SK-MEL-5 (cell line): ENCODE measurements at places on chromosomes 1 and 21. TPM values are rescaled to one million over a fixed set of nuclear protein-coding genes. Genes with fewer than 3 reads are reported as not detected.

The TRIM17 gene
- not detected in 2 replicates for total RNA-seq

DNA sequence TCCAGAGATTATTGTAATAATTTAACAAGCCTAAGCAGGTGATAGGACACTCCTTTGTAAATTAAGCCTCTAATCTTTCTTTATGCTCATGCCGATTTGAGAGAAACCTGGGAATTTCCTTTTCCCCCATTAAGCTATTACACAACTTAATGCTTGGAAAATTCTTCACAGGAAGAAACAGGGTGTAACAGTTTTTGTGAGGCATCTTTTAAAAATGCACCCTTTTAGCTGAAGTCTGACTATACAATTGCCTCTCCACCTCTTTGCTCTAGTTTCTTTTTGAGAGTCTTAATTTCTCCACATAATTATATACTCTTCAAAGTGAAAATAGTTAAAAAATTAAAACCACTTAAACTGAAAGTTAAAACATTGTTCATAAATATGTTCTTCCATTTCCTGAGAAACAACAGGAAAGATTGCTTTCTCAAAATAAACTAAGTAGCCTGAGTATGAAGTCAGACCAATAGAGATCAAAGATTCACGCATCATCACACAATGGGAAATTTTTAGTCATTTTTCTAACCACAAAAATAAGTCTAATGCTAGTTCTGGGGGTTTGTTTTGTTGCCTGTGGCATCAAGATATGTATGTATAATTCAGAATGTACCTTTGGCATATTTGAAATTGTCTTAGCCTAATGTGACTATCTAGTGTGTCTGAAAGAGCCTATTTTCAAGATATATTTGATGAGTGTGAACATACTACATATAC is 34.7 kb downstream of the LRRC8D start:
- no peak for DNase-seq

DNA sequence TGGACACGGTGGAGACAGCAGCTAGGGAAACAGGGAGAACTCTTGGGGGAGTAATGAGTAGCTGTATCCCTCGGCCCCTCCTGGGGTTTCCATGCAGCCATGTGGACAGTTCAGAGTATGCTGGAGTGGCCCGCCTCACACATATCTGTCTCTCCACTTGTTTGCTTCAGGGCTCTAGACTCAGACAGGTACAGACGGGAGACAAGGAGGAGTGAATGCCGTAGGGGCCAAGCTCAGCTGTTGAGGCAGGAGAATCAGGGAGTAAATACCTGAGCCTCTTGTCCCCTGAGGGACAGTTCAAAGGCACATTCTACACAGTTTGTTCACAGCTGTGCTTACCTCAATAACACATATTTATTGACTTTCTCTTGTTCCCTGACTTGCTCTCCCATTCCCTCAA is 7.7 kb upstream of the PTGFRN start:
- no peak for DNase-seq

The OVAAL gene
- total RNA-seq: 23.6 and 25.8 TPM in 2 replicates

GRCh38 chr1:24805534-24806301 is 60.5 kb downstream of the CLIC4 start:
- DNase-seq: no peak

GRCh38 chr1:157056269-157056668 is 10.7 kb upstream of the ARHGEF11 start:
- no peak for DNase-seq

GRCh38 chr21:45774291-45774690 is 130.8 kb downstream of the PCBP3 start:
- no peak for DNase-seq

The ST6GALNAC5 gene
- total RNA-seq: 2.1 and 3.1 TPM in 2 replicates

- no peak for DNase-seq
Observed at GRCh38 chr21:36640721-36641244, 58.1 kb upstream of the SIM2 start.

GRCh38 chr1:194084755-194085154 is 898.3 kb upstream of the B3GALT2 start:
- DNase-seq: no peak

- DNase-seq: no peak
Observed at GRCh38 chr1:63976006-63976405, 202.2 kb downstream of the ROR1 start.

DNA sequence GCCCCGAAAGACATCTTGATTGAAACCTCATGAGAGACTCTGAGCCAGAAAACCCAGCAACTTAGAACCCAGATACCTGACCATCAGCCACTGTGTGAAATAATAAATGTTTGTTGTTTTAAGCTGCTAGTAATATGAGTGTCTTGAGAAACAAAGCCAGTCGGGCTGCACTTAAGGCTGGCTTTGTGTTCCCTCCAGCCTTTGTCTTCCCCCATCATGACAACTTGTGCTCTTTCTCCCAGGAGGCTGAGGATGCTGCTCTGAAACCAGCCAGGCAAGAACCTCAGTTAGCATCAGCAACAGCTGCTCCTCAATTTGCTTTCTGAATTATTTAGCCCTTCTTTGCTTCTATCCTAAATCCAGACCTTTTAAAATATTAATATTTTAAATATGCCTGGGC is 78.2 kb downstream of the SLC16A1 start:
- no peak for DNase-seq

GRCh38 chr1:228212415-228212965 is 4.6 kb downstream of the OBSCN start:
- no peak for DNase-seq

The PEAR1 gene
- total RNA-seq: not detected in 2 replicates

DNA sequence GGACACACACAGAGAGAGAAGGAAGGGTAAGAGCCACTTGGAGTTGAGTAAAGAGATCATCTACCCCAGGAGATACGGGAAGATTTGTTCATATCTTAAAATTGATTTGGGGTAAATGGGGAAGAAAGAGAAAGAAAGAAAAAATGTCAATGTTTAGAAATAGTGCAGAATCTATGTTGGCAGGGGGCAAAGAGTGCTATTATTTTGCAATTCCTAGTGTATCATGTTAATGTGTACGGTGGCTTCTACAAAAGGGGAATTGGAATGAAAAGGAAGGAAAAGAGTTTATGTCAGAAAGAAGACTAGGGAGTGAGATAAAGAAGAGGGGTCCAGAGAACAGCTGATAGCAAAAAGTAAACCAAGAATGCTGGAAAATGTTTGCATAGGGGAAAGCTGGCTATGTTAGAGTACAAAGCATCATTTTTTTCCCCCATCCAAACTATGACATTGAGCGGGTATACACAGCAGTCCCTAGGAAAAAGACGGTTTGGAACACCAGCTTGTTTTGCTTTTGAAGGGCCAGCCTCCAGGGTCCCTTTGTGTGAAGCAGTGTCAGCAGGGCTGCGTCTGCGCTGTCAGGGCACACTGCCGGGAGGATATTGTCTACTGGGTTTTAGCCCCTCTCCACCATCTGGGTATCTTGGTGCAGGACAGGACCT is 10.8 kb downstream of the LRRC8D start:
- no peak for DNase-seq

The C1orf141 gene
- total RNA-seq: not detected in 2 replicates

The TSSK3 gene
- 0.32 and 2.6 TPM in 2 replicates for total RNA-seq

- no peak for DNase-seq
Observed at GRCh38 chr1:227766653-227767277, 31.5 kb downstream of the SNAP47 start.

The GBP7 gene
- not detected in 2 replicates for total RNA-seq

- DNase-seq: no peak
Observed at GRCh38 chr1:107940017-107940577, 24.9 kb downstream of the VAV3 start.

- no peak for DNase-seq
Observed at GRCh38 chr1:59478822-59479221, 181.9 kb downstream of the FGGY start.

DNA sequence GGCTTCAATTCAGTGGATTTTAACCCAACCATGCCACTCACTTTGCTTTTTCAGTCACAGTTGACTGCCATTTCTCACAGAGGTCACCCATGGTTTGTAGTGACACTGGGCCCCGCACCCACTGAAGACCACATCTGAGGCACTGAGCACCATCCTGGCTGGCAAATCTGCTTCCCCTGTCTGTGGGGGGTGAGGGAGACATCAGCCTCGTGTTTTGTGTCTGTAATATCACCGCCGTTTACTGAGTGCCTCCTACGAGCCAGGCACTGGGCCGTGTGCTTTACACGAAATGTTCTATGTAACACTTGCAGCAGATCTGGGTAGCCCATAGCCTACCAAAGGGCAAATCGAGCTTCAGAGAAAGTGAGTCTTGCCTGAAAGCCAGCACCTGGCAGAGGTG is 161.8 kb downstream of the PGBD5 start:
- DNase-seq: no peak

DNA sequence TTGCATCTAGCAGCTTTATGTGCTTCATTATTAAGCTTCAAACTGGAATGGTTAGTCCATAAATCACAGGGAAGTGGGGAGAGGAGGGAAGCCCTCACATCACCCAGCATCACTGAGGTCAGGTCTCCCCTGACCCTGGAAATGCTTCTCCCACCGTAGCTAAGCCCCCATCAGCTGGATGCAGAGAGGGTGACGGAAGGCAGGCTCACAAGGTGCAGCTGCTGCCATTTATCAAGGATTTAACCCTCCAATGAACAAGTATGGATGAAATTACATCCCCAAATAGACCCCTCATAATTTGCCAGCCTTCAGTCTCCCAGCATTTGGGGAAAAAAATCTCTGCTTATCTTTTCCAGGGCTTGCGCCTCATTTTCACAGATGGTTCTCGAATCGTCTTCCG is 60.8 kb downstream of the PGM1 start:
- no peak for DNase-seq

The MPZ gene
- total RNA-seq: 3.4 and 3.6 TPM in 2 replicates

The PRDM2 gene
- total RNA-seq: 4.5 and 8.3 TPM in 2 replicates

DNA sequence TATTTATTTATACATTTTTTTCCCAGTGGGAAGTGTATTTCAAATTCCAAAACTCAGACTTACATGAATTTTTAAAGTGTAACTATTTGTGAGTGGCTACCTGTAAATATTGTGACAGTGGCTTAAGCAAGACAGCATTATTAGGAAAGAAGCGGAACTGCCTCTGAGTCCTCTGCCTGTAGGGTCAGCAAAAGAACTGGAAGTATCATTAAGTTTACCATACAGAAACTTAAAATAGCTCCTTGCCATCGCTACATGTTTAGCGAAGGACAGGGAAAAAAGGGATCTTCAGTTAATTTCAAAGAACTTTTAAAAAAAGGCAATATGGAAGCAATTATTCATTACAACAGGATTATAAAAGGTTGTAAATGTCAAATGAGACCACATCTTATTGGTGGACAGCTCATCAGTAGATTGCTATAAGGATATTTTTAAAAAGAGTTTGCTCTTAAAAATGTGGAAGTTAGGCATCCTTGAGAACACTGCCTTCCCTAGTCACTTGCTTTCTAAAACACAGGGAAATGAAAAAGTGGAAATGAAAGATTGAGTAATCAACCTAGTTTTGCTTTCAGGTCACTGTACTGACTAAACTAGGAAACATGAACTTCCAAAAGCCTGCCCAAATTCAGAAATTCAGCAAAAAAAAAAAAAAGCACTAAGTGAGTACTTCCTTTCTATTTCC is 39.2 kb downstream of the NSL1 start:
- no peak for DNase-seq

DNA sequence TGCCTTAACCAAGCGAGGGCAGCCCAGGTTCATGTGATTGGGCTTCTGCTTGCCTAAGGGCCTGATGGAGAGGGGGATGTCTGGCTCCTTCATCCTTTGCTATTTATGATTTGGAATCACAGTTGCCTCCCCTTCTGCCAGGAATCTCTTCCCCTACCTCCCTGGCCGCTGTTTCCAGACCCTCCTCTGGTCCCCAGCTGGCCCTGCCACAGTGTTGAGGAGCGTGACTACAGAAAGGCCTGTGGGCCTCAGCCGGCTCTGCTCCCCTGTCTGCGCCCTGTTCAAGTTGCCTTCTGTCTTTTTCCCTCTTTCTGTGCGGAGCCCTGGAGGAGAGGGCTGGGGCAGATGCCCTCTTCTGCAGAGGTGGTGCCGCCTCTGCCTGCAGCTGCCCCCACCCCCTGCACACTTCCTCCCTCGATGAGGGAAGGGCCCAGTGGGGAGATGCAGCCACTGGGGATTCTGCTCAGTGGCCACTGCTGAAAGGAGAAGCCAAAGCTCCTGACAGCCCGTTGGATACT is 6.5 kb downstream of the KIAA1614 start:
- DNase-seq: no peak

- DNase-seq: no peak
Observed at GRCh38 chr1:83083589-83084224, 915.2 kb downstream of the TTLL7 start.

DNA sequence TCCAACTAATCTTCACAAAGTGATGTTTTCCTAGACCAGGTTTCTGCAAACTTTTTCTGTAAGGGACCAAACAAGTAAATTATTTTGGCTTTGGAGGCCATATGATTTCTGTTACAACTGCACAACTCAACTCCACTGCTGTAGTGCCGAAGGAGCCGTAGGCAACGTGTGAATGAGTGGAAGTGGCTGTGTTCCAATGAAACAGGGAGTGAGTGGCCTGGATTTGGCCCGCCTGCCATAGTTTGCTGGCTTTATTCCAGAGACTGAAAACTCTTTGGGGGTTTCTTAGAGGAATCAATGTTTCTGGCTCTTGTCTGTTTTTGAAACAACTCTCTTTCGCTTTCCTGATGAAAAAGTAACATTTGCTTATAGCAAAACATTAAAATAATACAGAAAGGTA is 12.6 kb upstream of the ACTL8 start:
- no peak for DNase-seq

The SETD4 gene
- 11.5 and 15.6 TPM in 2 replicates for total RNA-seq

The PTPN22 gene
- total RNA-seq: 0.08 TPM in 1 of 2 replicates, not detected in the other

GRCh38 chr1:210418863-210419650 is 90.4 kb downstream of the HHAT start:
- DNase-seq: no peak

The PRELP gene
- total RNA-seq: 0.11 TPM in 1 of 2 replicates, not detected in the other

GRCh38 chr1:47875831-47876586 is 121.2 kb downstream of the TRABD2B start:
- peak; percentile 2 for DNase-seq

GRCh38 chr1:187816646-187817045 is 987.9 kb downstream of the PLA2G4A start:
- no peak for DNase-seq

The LCE1A gene
- not detected in 2 replicates for total RNA-seq

DNA sequence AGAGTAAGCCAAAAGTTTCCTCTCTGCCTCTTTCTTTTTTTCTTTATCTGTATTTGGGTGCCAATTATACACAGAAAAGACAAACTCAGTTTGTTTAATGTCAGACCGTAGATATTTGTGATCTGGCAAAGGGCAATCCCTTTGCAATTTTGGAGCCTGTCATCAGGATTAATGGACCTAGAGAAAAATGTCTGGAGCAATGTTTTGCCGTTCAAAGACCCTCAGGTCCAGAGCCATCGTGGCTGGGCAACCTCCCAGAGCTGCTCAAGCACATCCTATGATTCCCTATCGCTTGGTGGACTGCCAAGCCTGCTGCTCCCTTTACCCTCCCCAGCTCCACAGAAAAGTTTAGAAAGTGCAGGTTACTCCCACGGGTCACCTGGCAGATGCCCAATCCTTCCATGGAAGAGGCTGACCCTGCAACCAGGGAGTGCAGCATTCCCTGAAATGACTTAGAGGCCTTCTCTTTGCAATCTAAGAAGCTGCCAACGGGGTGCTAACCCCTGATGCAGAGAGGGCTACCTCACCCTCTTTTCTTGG is 112.5 kb upstream of the NGF start:
- no peak for DNase-seq

DNA sequence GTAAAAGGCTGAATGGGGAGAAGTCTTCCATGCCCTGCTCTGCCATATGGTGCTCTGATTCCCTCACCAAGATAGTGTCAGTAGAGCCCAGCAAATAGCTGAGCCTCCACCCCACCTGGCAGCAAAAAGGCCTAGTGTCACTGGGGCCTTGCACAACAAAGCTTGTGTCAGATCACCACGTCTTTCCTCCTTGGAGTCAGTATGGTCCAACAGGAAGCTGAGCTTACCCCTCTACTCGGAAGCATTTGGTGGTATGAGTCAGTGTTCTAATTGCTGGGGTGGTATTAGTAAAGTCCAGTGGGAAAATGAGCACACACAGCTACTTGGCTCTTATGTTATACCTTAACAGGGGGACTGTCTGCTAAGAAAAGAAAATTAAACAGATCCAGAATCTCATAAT is 18.7 kb upstream of the RRP15 start:
- no peak for DNase-seq
